ENCODE measurements at places on chromosomes 7 and 10. TPM values are rescaled to one million over a fixed set of nuclear protein-coding genes. Genes with fewer than 3 reads are reported as not detected.

Gene SUGCT
- total RNA-seq = 6.8 TPM

Gene GPR26
- not detected for total RNA-seq

Gene NPTX2
- total RNA-seq = 2.1 TPM

Gene SH2D4B
- not detected for total RNA-seq

Gene ZNF804B
- total RNA-seq = not detected

Gene LIMK1
- 9.4 TPM for total RNA-seq
